Gastrocnemius medialis (tissue), 4 donors: ENCODE measurements at places on chromosomes 11 and 22. TPM values are rescaled to one million over a fixed set of nuclear protein-coding genes. Genes with fewer than 3 reads are reported as not detected.

GRCh38 chr11:86680716-86681482 lies 8.5 kb upstream of the ME3 start:
- no peak overlapping the region for H3K4me3 ChIP-seq
- H3K4me1 ChIP-seq: peaks cover 20% of the 10 kb centered on the region
- H3K36me3 ChIP-seq: no peaks in the 10 kb centered on the region
- no peaks in the 10 kb centered on the region for H3K27me3 ChIP-seq

DNA sequence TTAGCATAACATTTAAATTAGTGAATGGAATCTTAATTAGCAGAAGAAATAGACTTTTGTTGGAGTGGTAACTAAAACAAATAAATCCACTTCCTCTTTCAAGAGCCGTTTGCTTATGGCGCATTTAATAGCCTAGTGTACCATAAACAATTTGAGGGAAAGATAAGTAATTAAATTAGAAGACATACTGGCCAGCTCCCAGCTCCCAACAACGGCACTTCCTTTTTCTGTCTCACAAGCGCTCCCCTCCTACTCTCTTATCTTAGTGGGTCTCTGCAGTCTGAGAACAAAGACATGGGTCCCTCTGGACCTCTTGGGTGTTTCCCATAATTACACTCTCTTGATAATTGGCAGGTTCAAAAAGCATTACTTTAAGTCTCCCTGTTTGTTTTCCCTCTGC lies 146.0 kb downstream of the OPCML start:
- no peak overlapping the region for H3K4me3 ChIP-seq
- H3K4me1 ChIP-seq: no peaks in the 10 kb centered on the region
- no peaks in the 10 kb centered on the region for H3K27me3 ChIP-seq
- H3K27ac ChIP-seq: no peak overlapping the region
- DNase-seq: no peak
- H3K36me3 ChIP-seq: no peaks in the 10 kb centered on the region

DNA sequence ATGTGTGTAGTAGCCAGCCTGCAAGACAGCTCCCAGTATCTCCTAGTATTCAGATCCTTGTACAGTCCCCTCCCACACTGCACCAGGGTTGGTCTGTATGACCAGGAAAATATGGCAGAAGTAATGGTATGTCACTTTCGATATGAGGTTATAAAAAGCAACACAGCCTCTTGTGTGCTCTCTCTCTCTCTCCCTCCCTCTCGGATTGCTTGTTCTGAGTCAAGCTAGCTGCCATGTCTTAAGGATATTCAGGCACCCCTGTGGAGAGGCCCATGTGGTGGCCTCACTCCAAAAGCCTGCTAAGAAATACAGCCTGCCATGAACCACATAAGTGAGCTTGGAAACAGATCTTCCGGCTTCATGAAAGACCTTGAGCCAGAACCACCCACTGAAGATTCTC lies 25.4 kb downstream of the FXYD6 start:
- no peaks in the 10 kb centered on the region for H3K36me3 ChIP-seq
- H3K27me3 ChIP-seq: no peaks in the 10 kb centered on the region
- H3K27ac ChIP-seq: no peak overlapping the region
- H3K4me3 ChIP-seq: no peak overlapping the region

- no peak for DNase-seq
- no peak overlapping the region for H3K4me3 ChIP-seq
- H3K27ac ChIP-seq: no peak overlapping the region
- H3K4me1 ChIP-seq: no peaks in the 10 kb centered on the region
- no peaks in the 10 kb centered on the region for H3K27me3 ChIP-seq
Observed at GRCh38 chr11:80239217-80239616, 798.4 kb upstream of the TENM4 start.

DNA sequence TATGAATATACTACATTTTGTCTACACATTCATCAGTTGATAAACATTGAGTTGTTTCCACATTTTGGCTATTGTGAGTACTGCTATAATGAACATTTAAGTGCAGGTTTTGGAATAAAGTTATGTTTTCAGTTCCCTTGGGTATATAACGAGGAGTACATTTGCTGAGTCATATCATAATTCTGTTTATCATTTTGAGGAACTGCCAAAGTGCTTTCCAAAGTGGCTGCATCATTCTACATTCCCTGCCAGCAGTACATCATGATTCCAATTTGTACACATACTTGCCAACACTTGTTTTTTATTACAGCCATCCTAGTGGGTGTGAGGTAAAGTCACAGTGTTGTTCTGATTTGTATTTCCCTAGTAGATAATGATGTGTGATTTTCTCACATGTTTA lies 1458.6 kb upstream of the TENM4 start:
- H3K27ac ChIP-seq: no peak overlapping the region
- no peak for DNase-seq
- H3K4me1 ChIP-seq: no peaks in the 10 kb centered on the region
- no peaks in the 10 kb centered on the region for H3K27me3 ChIP-seq
- H3K4me3 ChIP-seq: no peak overlapping the region

DNA sequence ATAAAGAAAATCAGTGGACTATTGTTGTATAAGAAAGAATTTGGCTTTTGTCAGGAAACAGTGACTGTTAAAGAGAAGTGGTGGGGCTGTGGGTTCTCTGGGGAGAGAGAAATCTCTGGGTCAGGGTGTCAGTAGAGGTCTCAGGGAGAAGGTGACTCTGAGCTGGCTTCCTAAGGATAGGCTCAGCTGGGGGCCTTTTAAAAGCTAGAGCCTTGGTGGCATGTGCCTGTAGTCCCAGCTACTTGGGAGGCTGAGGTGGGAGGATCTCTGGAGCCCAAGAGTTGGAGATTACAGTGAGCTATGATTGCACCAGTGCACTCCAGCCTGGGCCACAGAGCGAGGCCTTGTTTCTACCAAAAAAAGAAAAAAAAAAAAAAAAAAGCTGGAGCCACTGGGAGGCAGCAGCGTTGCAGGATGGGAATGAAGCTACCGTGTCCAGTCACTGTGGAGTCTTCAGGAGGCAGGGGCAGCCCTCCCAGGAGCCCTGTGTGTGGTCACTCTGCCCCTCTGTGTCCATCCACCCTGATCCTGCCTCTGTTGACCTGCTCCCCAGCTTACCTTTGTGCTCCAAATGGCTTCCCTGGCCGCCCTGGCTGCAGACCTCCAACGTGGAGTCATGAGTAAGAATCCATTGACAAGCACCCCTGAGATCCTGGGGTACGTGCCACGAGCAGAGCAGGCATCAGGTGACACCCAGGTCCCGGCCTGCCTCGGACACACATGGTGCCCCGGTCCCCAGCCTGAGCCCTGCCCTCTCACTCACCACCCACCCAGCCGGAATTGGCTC lies 5.4 kb upstream of the MIF start:
- no peak overlapping the region for H3K4me3 ChIP-seq
- peak overlapping the region; percentile 65 for H3K27ac ChIP-seq
- DNase-seq: no peak
- H3K4me1 ChIP-seq: peaks cover 10% of the 10 kb centered on the region
- no peaks in the 10 kb centered on the region for H3K27me3 ChIP-seq

- H3K4me1 ChIP-seq: peaks cover 26% of the 10 kb centered on the region
- no peaks in the 10 kb centered on the region for H3K27me3 ChIP-seq
- peaks cover 57% of the 10 kb centered on the region for H3K36me3 ChIP-seq
- H3K27ac ChIP-seq: peak overlapping the region; percentile 99
- DNase-seq: no peak
- H3K4me3 ChIP-seq: no peak overlapping the region
Observed at GRCh38 chr11:62592989-62593421, 1.7 kb upstream of the TUT1 start.

DNA sequence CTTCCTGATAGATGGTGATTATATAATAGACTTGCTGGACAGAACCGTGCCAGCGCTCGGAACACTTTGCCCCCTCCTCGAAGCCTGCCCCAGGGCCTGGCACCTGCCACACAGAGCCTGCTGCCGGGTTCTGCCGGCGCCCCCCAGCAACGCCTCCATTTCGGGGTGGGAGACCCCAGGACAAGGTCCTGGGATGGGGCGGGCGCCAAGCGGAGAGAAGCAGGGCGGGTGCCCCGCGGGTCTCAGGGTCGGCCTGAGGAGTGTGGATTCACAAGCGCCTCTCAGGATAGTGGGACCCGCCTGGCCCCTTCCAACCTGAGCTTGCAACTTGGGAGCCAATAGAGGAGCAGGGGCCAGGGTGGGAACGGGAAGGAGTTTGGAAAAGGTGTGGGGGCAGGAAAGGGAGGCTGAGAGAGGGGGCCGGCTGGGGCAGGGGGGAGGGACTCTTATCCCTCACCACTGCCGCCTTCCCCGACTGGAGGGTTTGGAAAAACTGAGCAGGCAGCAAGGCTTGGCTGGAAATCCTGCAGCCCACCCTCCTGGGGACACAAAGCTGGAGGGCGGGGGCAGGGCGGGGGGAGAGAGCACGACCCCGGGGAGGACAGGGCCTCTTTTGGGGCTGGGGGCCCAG lies 3.3 kb upstream of the BCL9L start:
- no peaks in the 10 kb centered on the region for H3K27me3 ChIP-seq
- H3K27ac ChIP-seq: peak overlapping the region; percentile 89
- peak overlapping the region; percentile 81 for H3K4me3 ChIP-seq
- no peaks in the 10 kb centered on the region for H3K36me3 ChIP-seq
- H3K4me1 ChIP-seq: peaks cover 39% of the 10 kb centered on the region
- DNase-seq: peak; percentile 51

- peak overlapping the region; percentile 62 for H3K27ac ChIP-seq
- peaks cover 64% of the 10 kb centered on the region for H3K4me1 ChIP-seq
- no peaks in the 10 kb centered on the region for H3K36me3 ChIP-seq
Observed at GRCh38 chr11:33692013-33692504, 8.6 kb downstream of the C11orf91 start.

DNA sequence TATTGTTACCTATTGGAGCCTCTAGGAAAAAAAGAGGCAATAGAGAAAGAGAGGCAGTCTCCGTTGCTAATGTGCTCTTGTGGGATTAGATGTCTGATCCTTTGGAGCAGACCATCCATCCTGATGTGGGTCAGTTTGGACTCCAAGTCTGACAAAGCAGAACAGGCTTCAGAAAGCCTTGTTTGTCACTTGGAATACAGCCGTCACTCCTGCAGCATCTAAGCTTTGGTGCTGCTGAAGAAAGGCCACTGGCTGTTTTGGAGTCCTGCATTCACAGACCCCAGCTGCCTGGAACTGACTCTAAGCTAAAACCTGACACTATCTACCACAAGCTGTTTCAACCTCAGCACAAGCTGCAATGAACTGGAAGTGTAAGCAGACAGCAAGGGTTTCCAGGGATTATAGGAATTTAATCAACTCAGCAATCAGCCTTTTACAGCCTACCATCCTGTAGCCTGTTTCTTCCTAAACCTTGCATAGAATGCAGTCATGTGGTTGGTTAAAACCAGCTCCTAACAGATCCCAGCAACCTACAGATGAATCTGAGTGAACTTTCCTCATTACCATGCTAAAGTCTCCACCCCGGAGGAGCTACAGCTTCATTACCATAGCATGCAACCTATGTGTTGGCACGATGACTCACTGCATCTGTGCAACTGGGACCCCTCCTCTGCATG lies 3.7 kb upstream of the PLAAT4 start:
- H3K27me3 ChIP-seq: no peaks in the 10 kb centered on the region
- DNase-seq: no peak
- no peak overlapping the region for H3K27ac ChIP-seq
- H3K4me3 ChIP-seq: no peak overlapping the region

- peaks cover 12% of the 10 kb centered on the region for H3K4me1 ChIP-seq
- no peak overlapping the region for H3K27ac ChIP-seq
Observed at GRCh38 chr11:9005087-9005486, 1.3 kb upstream of the NRIP3 start.

GRCh38 chr22:36332623-36333332 lies 55.0 kb downstream of the MYH9 start:
- H3K27ac ChIP-seq: peak overlapping the region; percentile 82
- no peak for DNase-seq
- no peaks in the 10 kb centered on the region for H3K27me3 ChIP-seq
- H3K36me3 ChIP-seq: no peaks in the 10 kb centered on the region

- H3K27ac ChIP-seq: no peak overlapping the region
- DNase-seq: no peak
- no peak overlapping the region for H3K4me3 ChIP-seq
- H3K36me3 ChIP-seq: no peaks in the 10 kb centered on the region
- peaks cover 12% of the 10 kb centered on the region for H3K4me1 ChIP-seq
Observed at GRCh38 chr11:116882386-116882785, 45.0 kb upstream of the APOA1 start.

DNA sequence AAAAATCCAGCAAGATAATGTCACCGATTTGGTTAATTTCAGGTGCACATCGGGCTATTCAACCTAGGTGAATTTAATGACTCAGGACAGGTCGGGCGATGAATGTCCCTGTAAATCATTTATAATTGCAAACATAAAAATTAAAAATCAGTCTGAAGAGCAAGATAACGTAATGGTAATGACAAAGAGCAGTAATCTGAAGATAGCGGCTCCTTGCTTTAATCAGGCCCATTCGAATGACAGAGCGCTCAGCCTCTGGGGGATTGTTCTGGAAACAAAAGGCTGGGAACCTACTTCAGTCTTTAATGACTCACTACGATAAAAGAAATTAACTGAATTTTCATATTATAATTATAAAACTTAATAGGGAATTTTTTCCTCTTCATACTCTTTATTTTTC lies 61.3 kb downstream of the RCN1 start:
- H3K4me3 ChIP-seq: no peak overlapping the region
- H3K27me3 ChIP-seq: no peaks in the 10 kb centered on the region
- H3K36me3 ChIP-seq: no peaks in the 10 kb centered on the region
- H3K4me1 ChIP-seq: peaks cover 3% of the 10 kb centered on the region

DNA sequence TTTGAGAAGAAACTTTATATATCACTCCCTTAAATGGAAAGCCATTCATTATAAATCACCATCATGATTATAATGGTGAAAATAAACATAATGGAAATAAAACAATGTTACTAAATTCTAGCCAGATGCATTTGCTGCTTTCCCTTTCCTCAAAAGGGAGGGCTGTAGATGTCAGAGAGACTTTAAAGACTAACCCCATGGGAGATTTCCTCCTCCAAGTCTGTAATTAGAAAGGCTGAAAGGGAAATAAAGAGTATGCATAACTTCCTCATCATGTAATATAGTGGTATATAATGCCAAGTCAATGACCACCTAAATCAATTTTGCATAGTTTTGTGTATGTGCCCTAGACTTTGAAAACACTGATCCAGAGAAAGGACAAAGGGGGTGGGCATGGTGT lies 6.4 kb downstream of the CD6 start:
- H3K4me3 ChIP-seq: no peak overlapping the region
- DNase-seq: no peak
- H3K36me3 ChIP-seq: no peaks in the 10 kb centered on the region
- H3K4me1 ChIP-seq: no peaks in the 10 kb centered on the region
- no peak overlapping the region for H3K27ac ChIP-seq

GRCh38 chr11:92453055-92453454 lies 228.4 kb downstream of the FAT3 start:
- no peak overlapping the region for H3K4me3 ChIP-seq
- no peaks in the 10 kb centered on the region for H3K4me1 ChIP-seq
- DNase-seq: no peak
- H3K27me3 ChIP-seq: no peaks in the 10 kb centered on the region
- H3K36me3 ChIP-seq: no peaks in the 10 kb centered on the region

The PARVA gene
- 4.4 TPM for total RNA-seq

The CCDC73 gene
- not detected for total RNA-seq

The PRG3 gene
- not detected for total RNA-seq

The OR52H1 gene
- total RNA-seq: not detected

The LARGE2 gene
- not detected for total RNA-seq

The PRODH gene
- total RNA-seq: 9.9 TPM

The SCUBE2 gene
- total RNA-seq: 2.2 TPM

The A4GALT gene
- total RNA-seq: 5.8 TPM

The BTG4 gene
- not detected for total RNA-seq
